ENCODE measurements at places on chromosomes 3 and 15.

DNA sequence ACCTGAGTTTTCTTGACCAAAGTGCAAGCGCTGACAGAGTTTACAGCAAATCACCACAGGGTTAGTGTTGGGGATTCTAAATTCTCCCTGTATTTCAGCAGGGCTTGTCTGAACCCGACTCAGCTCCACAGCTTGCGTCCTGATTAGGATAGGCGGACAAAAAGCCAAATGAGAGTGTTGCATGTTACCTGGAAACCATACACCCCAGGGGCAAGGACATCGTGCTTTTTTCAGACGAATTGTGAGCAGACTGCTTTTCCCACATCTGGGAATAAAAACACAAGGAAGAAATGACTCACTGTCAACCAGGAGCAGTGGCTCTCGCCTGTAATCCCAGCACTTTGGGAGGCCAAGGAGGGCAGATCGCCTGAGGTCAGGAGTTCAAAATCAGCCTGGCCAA, 3.0 kb downstream of the DZIP1L start:
- DNase-seq = no peak

DNA sequence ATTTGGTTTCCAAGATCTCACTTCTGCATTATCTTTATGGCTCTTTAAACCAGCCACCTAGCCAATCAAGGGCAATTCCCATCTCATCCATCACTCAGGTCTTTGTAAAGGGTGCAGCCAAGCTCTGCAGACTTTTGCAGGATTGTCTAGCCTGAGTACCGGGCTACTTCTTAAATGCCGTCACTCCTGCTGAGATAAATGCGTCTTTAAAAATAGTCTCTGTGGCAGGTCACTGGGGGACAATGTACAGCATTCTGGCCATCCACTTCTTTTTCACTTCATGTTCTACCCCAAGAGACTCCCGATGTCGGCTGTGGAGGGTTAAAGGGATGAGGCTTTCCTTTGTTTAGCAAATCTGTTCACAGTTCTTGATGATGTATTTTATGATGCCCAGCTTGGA, 194.7 kb downstream of the SV2B start:
- no peak for DNase-seq

DNA sequence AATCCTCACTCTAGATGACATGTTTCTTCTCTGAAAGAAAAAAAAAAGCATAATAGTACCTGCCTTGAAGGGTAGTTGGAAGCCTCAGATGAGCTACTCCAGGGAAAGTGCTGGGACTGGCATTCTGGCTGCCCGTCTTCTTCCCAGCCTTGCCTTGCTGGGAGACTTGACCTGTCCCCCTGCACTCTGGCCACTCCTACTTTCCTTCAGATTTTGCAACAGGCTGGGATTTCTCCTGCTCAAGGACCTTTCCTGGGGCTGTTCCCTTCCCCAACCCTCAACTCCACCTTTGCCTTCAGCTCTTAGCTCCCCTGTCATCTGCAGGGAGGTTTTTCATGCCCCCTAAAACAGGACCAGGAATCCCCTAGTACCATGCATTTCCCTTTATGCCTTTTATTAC, 609.9 kb upstream of the CFAP20DC start:
- DNase-seq = no peak

GRCh38 chr3:128488991-128489673, 3.9 kb downstream of the GATA2 start:
- peak; percentile 81 for DNase-seq

DNA sequence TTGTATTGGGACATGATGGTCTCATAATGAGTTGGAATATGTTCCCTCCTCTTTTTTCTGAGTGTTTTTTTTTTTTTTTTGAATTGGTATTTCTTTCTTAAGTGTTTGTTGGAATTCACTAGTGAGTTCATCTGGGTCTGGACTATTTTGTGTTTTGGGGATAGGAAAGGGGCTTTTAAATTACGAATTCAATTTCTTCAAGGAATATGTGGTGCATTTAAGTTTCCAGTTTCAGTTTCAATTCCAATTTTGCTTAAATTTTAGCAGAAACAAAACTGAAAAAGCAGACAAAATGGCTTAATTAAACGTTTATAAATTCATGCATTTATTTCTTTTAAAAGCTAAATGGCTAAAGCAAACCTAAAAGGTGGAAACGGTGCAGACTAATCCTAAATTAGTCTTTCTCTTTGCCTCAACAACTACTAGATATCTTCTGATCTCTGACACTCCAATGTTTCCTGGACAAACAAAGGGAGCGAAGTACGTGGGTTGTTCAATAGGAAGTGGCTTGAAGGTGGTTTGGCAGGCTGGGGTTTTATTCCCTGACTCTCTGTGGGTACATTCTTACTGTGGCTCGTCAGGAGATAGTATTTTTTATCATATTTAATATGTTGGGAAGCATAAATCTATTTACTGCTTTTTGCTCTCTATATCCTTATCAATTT, 50.0 kb upstream of the CORO2B start:
- no peak for DNase-seq

GRCh38 chr3:11019116-11019819, 26.7 kb downstream of the SLC6A1 start:
- no peak for DNase-seq

GRCh38 chr15:37111427-37111717, 11.0 kb upstream of the MEIS2 start:
- DNase-seq = no peak

DNA sequence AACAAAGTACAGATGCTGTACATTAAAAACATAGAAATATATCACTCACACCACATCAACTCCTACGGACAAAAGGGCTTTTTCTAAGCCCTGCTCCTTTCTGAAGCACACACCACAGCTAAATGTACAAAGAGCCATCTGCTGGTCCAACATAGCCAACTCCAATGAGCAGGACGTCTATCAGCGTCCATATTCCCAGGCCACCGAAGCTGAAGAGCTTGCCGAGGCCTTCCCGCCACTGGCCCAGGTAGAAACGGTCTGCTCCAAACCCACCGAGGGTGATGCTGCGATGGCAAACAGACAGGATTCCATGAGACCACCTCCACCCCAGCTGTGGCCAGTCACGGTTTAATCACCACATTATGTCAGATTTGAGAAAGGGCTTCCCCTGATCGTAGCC, 9.8 kb downstream of the TM2D3 start:
- no peak for DNase-seq

GRCh38 chr3:145417678-145418077, 743.3 kb downstream of the PLOD2 start:
- no peak for DNase-seq

DNA sequence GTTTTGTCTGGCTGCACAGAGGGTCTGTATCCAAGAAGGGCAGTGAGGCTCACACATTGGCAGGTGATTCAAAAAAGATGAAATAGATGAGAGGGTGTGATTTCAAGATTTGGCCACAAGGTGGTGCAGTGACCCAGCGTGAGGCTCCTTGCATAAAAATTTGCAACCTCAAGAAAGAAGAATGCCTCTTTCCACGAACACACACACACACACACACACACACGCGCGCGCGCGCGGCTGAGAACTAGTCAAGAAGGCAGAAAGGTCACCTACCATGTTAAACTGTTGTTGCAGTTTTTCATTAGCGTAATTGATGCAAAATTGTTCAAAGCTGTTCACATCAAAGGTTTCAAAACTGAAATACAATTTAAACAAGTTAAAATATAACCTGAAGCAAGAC, 39.2 kb downstream of the MYO5C start:
- DNase-seq = peak; percentile 73

DNA sequence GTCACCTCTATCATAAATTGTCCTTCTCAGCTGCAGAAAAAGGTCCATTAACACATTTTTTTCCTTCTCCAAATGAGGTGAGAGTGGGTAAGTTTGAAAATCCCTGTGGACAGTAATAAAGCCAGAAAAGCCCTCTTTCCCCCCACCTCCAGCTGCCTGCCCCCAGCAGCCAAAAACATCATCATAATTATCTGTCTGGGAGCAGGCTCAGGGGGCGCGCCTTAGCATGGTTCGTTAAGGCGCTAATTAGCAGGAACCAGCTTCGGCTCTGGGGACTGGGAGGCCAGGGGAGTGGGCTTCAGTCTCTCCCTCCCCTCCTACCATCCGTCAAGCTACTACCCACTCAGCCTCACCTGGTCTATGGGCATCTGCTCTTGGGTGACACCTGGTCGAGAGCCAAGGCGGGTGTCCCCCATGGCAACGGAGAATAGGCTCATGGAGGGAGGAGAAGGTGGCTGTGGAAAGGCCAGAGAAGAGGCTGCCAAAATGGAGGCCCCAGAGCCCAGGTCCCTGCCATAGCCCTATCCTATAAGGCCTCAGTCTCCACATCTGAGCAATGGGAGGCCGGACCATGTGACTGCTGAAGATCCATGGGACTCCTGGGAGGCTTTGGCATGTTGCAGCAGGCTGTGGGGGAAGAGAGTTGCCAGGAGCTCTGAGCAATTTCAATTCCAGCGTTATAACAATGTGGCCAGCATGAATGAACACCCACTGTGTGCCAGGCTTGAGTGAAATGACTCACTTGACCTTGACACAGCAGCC, 140.1 kb upstream of the LINGO1 start:
- no peak for DNase-seq

DNA sequence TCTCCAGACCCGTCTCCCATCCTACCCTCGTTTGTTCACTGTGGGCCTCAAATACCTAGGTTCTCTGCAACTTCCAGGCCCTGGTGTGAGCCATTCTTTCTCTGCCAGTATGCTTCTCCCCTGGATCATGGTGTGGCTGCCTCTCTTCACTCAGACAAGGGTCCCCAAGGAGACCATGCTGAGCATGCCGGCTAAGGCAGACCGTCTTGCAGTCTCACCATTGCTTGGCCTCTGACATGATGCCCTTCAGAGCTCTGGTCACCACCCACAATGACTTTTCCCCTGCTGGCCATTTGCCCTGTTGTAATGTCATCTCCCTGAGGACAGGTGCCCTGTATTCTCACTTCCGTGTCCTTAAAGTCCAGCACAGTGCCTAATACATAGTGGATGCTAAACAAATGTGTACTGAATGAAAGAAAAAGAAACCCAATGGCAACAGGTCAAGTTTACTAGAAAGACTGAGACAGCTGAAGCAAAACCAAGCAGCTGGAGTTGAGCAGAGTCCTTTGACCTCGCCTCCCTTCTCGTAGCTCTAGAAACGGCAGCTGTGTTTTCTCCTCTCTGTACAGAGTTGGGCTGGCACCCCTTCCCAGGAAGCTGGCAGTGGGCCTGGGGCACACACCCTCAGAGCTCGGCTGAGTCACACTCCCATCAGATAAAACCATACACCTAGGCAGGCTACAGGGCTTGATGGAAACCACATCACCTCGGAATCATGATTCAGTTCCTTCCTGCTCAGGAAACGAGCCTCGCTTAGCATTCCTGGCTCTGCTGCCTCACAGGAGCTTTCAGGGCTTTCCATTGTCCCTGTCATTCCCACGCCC, 8.6 kb downstream of the TLR9 start:
- peak; percentile 64 for DNase-seq

DNA sequence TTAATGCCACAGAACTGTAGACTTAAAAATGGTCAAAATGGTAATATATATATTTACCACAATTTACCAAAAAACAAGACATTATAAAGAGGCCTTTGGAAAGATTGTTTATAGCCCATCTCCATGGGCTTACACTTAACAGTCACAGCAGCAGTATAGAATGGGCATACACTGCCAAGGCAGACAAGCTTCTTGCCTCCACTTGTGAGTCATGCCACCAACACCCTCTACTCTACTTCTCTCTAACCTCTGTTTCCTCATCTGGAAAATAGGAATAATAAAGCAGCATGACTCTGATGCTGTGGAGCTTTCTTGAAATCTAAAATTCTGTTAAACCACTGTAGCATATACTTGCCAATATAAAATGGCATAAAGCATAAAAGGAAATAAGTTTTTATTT, 14.4 kb upstream of the GPR156 start:
- no peak for DNase-seq

DNA sequence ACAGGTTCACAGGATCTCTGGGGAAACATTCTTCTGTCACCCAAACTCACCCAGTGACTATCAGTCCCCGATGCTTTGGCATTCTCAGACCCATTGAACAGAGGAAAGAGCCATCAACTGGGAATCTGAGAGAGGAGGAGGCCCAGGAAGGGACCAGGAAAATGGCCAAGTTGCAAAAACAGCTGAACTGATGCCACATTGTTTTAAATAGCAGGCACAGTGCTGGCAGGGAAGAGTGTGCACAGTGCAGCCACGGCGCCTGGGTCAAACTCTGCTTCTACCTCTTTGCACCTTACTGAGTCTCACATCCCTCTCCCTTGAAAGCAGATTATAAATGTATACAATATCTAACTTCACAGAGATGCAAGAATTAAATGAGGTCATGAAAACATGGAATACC, 66.4 kb downstream of the SRGAP3 start:
- DNase-seq = no peak

GRCh38 chr3:16205156-16205870, 30.8 kb downstream of the GALNT15 start:
- peak; percentile 63 for DNase-seq

- peak; percentile 36 for DNase-seq
These were observed 519 bp downstream of the LYSMD2 start for GRCh38 chr15:51736751-51737521.

- DNase-seq = no peak
These were observed 233.9 kb downstream of the BBX start for GRCh38 chr3:107756649-107757048.

GRCh38 chr3:185270262-185270955, 16.6 kb upstream of the EHHADH start:
- DNase-seq = peak; percentile 42

- DNase-seq = no peak
These were observed 15.5 kb upstream of the ONECUT1 start for GRCh38 chr15:52805351-52806283.

DNA sequence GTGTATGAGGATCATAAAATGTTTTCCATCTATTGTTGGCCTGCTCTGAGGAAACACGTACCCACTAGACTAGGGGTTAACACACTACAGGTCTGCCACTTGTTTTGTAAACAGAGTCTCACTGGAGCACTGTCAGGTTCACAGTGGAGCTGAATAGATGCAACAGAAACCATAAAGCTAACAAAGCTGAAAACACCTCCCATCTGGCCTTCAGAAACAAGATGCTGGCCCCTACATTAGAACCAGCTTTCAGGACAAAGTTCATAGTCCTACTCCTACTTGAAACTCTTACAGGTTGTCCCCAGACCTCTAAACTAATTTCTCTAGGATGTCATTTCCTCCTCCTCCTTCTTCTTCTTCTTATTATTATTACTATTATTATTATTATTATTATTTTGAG, 42.3 kb downstream of the SNX4 start:
- no peak for DNase-seq

DNA sequence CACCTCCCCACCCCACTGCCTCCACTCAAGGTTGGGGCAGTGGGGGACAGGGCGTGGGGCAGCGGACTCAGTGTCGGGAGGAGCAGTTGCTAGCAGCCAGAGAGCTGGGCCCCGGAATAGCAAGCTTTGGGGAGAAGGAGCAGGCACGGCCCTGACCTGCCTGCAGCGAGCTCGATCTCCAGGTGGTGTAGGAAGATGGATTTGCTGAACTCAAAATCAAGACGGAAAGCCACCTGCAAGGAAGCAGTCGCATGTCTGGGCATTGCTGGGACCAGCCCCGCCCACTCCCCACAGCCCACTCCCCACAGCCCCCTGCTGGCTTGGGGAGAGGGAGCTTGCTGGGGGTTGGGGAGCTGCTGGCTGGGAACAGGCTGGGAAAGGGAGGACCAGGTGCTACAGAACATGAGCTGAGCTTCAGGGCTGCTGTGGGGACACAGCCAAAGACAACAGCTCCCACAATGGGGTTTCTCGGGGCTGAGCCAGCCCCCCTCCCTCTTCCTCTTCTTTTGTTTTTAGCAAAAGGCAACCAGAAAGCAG, 38.0 kb downstream of the FEM1B start:
- DNase-seq = no peak

Data from EL (cell line).